ENCODE measurements at places on chromosomes 12 and 14.
A peak's percentile ranks its signal among the peaks of the same experiment; 100 is the strongest.

GRCh38 chr12:8946733-8947132 is 2.7 kb downstream of the M6PR start:
- no peak for DNase-seq

GRCh38 chr14:24437020-24437735 is 5.4 kb downstream of the SDR39U1 start:
- DNase-seq = no peak

- DNase-seq = no peak
Measured at GRCh38 chr12:93831374-93831773, 154.2 kb downstream of the CRADD start.

DNA sequence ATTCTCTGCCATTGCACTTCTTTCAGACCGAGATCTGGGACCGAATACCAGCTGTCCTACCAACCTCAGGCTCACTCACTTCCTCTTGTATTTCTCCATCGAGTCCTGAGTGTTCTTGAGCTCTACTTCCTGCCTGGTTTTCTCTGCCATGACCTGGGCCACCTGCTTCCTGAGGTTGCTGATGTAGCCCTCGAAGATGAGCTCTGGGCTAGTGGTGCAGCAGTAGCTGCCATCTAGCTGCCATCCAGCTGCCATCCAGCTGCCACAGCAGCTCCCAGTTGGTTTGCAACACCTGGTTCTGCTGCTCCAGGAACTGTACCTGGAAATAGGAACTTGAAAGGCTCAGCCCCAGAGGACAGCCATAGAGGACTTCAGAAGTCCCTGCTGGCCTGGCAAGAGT is 15.0 kb upstream of the KRT73 start:
- DNase-seq = no peak

DNA sequence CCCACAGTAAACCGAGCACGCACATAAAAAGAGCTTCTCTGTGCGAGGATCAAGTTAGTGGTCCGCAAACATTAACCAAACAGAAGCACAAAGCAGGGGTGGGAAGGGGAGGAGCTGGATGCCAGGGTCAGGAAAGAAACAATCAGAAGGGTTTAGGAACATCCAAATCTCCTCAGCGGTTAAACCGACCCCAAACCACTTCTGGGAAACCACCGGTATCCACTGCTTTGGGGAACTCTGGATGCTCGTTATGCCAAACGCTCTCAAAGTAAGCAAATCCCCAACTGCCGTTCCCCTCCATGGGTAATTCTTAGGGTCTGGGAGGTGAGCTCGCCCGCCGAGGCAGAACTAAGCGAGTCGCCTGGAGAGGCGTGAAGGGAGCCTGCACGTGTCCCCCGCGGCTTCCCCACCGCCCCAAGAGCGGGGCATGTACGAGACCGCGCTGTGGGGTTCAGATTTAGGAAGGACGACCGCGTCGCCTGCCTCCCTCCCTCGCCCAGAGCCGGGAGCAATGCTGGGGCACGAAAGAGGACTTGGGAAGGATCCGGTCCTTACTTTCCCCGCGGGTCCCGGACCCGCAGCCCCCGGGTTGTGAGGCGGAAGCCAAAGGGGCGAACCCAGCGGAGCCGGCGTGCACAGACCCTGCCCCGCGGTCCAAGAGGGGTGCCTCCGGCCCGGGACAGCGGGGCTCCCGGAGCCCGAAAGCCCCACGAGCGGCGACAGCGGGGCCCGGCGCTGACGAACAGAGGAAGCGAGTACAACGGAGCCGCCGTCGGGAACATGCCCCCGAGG is 711 bp downstream of the SBNO1 start:
- DNase-seq = peak; percentile 69

DNA sequence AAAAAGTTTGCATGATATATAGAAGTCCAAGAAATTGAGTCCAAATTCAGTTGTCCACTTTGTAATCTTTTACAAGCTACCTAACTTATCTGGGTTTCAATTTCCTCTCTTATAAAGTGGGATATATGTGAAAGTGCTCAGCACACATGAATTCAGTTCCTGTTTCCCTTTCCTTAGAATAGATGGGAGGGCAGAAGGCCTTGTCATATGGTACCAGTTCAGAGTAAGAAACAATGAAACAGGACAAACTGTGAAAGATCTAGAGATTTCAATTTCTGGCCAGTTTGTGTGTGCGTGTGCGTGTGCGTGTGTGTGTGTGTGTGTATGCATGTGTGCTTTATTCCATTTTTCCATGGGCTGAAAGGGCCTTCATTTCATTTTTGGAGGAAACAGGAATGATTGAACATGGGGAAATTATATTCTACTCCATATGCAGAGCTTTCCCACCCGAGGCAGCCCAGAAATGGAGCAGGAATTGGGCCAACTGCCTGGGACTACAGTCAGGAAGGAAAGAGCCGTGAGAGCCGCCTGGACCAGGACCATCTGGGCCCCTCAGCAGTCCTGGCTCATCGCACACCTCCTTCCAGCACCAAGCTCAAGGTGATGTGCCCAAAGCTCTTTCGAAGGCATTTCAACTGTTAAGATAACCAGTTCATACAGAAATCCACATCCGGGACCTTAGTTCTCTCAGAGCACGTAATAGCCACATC is 183.2 kb downstream of the EPS8 start:
- DNase-seq = no peak

GRCh38 chr12:105978276-105978675 is 160.5 kb downstream of the NUAK1 start:
- no peak for DNase-seq

DNA sequence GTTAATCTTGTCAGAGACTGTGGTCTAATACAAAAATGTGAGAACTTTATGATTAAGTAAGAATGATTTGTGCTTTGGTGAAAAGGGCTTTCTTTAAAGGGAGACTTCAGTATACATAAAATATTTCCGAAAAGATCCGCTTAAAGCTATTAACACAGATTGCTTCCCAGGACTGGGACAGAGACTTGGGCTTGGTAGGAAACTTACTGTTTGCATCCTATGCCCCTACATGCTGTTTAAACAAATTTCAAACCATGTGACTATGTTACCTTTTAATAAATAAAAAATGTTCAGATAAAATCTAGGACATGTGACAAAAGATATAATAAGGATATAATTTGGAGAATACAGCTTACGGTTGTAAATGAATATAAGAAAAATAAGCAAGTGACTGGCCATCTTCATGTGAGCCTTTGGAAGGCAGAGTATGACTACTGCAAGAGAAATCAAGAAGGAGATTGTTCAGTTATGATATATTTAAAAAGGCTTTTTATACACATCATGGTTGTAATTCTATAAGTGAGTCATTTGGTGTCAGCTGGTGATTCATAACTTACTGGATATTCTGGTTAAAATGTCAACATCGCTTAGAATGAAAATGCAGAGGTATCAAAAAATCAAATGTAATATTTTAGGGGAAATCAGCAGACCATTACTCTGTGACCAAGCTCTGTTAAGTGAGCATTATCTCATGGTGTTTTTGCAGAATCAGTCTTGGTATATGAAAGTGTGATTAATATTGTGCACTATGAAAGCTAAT is 234.7 kb upstream of the E2F7 start:
- peak; percentile 20 for DNase-seq

DNA sequence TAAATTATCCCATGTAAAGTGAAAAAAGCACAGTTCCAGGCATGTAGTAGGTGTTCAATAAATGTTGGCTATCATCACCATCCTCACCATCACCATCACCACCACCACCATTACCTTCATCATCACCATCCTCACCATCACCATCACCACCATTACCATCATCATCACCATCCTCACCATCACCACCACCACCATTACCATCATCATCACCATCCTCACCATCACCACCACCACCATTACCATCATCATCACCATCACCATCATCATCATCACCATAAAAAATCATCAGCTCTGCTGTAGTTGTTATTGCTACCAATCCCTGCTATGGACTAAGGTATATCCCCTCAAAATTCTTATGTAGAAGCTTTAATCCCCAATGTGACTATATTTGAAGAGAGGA is 15.1 kb downstream of the ISCU start:
- no peak for DNase-seq

GRCh38 chr14:64891839-64892375 is 12.2 kb upstream of the SPTB start:
- peak; percentile 24 for DNase-seq

- DNase-seq = no peak
Measured at GRCh38 chr14:51260225-51260624, 20.2 kb downstream of the TMX1 start.

DNA sequence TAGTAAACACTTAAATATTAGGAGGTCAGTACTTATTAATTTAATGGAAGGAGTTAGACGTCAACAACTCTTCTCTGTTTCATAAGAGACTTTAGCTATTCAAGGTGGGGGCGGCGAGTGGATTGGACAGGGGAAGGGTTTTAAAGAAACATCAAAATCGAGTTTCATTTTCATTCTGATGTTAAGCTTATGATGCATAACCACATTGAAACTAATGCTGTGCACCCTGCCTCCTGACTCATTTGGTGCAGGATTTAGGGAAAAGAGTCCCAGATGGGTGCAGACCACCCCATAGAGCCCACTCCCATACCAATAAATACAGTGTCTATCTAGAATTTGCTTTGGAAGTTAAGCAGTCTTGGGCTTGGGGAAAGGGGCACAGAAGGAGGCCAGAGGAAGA is 7.4 kb downstream of the ZBTB39 start:
- no peak for DNase-seq

- DNase-seq = peak; percentile 42
Measured at GRCh38 chr12:46556819-46557524, 184.4 kb upstream of the SLC38A2 start.

DNA sequence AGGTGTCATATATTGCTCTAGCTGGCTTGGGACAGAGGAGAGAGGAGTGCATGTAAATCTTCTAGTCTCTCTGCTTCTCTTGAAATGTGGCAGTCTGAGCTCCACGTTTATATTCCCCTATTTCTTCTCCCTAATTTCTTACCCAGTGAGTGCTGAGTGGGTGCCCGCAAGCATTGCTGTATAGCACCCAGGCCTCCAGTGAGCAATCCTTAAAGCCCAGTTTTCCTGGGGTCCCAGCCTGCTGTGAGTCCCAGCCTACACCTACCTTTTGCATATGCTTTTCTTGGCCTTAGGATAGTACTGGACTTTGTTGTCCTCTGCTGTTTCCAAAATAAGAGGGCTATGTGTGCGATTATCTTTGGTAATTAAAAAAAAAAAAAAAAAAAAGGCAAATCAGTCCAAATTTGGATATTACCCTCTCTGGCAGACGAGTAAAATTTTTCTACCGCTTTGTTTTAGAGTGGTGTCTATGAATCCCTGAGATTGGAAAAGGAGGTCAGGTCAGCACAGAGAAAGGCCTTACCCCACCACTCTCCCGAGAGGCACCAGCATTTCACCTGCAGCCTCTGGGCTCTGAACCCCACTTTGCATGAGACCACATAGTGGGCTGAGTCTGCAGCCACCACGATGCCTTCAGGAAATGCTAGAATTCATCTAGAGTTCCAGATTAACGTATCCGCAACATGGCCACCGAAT is 1.1 kb downstream of the MGST1 start:
- DNase-seq = peak; percentile 46

DNA sequence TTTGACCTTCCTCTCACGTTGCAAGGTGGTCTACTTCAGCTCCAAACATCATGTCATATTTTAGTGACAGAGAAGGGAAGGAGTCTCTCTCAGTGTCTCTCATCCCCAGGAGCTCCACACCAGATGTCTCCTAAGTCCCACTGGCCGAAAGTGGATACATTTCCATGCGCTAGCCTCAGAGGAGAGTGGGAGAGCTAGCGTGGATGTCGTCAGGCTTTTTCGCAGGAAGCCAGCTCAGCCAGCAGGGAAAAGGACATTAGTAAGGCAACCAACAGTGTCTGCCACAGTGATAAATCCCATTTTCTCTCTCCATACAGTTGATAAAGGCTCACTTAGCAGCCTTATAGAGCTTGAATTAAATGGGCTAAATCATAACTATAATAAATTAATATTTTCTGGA is 155.7 kb downstream of the PELI2 start:
- no peak for DNase-seq

DNA sequence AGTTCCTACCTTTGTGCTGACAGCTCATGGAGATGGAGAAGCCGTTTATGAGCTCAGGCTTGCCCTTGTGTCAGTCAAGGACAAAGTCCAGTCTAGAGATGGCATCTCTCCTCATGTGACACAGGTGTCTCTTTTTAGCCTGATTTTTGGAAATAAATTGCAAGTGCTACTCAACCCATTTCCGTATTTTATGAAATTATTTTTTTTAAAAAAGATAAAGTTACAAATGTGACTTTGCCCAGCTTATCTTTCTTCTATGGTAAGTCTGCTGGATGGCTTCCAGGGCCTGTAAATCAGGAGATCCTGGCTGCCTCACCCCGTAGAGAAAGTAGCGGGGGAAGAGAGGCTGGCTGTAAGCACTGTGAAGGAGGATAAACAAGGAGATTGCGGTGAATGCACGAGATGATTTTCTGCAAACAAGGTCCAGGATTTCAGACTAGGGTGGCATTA is 169.7 kb downstream of the MYRFL start:
- DNase-seq = no peak

DNA sequence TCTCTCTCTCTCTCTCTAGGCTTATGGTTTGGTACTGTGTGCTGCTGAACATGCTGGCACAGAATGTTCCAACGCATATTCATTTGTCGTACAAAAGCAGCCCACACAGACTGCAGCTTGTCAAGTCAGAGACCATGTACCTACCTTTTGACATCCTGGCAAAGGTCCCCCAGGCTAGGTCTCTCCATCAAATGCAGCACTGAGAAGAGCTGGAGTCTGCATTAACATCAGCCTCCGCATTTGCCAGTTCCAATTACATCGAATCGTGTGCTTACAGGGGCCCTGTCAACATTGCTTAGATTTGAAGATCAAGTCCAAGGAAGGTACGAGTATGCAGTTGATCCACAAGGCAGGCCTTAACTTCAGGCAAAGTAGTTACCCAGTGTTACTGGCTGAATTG is 47.9 kb downstream of the GPR135 start:
- no peak for DNase-seq

DNA sequence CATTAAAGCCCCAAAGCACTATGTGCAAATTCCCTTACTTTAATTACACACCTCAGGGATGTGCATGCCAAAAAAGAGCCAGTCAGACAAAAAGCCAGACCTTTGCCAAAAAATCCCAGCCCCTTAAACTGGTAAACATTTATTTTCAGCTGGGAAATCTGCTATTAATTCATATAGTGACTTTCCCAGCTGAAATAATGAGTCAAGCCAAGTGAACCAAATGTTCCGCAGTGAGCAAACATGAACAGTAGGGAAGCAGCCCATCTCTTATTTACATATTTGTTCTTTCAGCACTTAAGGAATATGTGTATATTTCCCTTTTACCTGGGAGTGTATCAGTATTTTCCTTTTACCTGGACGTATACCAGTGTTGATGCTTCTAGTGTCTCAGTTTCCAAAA is 44.0 kb upstream of the OTX2 start:
- DNase-seq = no peak

DNA sequence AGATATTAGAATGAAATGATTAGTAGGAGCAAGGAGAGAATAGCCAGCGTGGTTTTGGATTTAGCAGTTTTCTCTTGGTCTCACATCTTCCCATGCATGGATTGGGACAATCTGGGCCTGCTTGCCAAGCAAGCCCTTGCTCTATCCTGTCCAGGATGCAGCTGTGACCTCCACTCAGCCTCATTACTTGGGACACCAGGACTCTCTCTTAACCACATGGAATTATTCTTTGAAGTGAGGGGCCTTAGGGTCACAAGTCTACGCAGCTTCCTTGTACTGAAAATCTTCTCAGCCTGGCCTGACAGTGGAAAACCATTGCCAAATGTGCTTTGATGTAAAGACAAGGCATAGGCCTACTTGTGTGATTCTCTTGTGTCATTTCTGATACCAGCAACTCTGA is 28.0 kb upstream of the DCN start:
- DNase-seq = no peak

GRCh38 chr12:41936333-41936732 is 208.3 kb downstream of the GXYLT1 start:
- DNase-seq = no peak

Measured in Caki2 (cell line).